ENCODE measurements at places on chromosomes 2 and 18.

DNA sequence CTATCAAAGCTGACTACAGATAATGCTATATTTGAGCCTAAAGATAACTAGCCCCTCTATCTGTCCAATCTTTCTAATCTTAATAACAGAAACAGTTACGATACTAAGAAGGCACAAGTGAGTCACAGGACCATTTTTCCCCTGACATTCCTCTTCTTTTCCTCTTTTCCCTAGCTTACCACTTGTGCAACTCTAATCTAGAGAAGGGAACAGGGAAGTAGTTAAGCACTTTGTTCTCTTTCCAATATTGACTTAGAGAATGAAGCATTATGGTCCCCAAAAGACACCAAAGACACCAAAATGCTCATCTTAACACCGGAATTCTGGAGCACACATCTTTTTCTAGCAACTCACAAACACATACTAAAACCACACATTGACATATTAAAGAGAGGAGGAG, 1.8 kb downstream of the PDE11A start:
- DNase-seq, result no peak

GRCh38 chr2:172921532-172922236, 154.0 kb upstream of the MAP3K20 start:
- no peak for DNase-seq

- no peak for DNase-seq
Measured at GRCh38 chr18:49834258-49834657, 20.9 kb upstream of the ACAA2 start.

- no peak for DNase-seq
Measured at GRCh38 chr2:61952288-61952687, 46.8 kb downstream of the COMMD1 start.

DNA sequence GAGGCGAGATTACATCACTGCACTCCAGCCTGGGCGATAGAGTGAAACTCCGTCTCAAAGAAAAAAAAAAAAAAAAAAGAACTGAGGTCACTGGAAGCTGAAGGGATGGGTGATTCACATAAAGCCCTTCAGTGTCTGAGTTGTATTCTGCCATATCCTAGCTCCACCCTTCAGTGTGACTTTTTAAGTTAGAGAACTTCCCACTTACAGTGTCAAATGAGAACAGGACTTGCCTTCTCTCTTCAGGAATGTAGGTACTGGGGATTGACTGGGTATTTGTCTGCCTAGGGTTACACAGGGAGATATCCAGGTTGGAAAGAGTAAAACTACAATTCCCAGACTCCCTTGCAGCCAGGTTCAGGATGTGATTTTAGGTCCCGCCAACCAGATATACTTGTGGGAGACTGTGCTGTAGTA, 37.9 kb downstream of the EHD3 start:
- DNase-seq, result no peak

DNA sequence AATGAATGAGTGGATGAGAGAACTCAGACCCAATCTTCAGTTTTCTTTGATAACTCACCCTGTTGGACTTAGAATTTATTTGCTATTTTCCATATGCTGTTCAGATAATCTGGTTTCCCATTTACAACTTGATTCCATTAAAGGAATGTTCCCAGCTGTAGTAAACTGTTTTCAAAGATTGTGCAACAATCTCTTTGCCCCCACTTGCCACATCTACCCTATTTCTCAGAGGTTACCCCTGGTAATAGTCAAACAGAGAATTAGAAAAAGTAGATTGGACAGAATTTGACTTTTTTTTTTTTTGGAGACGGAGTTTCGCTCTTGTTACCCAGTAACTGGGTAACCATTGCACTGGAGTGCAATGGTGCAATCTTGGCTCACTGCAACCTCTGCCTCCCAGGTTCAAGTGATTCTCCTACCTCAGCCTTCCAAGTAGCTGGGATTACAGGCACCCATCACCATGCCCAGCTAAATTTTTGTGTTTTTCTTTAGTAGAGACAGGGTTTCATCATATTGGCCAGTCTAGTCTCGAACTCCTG, 93.4 kb upstream of the SIX2 start:
- no peak for DNase-seq

DNA sequence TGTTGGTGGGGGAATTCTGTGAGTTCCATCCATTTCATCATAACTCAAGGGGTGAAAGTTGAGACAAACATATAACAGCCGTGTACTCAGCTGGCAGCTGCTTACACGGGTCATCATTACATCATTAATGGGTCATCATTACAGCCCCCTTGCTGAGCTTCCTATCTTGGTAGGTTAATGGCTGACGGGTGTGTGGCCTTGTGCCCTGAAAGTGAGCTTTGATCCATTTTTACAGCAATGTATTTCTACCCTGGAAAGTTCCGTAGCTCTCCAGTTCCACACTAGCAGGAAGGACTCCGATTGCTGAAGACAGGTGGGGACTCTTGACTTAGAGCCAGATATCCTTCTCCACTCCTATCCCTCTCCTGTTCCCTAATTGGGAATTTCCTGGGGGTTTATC, 105.2 kb upstream of the DLX2 start:
- no peak for DNase-seq

- DNase-seq, result no peak
Measured at GRCh38 chr2:64283641-64284361, 139.6 kb upstream of the PELI1 start.

DNA sequence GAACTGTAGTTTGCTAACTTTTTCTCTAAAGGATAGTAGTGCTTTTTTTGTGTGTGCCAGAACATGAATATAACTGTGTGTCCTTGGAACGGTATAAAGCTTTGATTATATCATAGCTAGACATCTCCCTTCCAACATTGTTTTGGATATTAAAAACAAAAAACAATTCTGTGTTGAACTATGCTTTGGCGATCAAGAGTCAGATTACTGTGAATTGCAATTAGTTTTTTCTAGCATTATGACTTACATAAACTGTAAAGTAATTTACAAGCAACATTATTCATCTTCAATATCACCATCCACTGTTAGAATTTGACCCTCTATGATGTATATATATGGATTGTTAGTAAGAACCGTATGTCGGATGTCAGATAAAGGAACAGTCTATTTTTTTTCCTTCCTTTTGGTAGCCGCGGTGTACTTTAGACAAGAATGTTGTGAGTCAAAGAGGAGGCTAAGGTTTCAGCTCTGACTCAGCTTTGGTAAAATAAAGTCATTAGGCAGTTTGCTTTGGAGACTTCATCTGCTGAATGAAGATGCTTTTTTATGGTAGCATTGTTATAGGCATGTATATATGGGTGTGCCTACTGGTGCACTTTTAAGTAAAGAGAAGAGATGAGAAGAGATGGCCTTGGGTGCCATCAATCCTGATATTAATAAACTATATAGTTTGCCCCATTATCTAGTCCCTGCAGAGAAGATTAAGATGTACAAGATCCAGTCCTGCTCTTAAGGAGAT, 76.4 kb downstream of the LTBP1 start:
- DNase-seq, result no peak

- no peak for DNase-seq
Measured at GRCh38 chr2:30404319-30405259, 42.5 kb upstream of the LCLAT1 start.

- DNase-seq, result no peak
Measured at GRCh38 chr2:25833566-25833965, 44.7 kb downstream of the ASXL2 start.

All from NCI-H1417 treated with DMSO at 0.1 percent for 48 hours (cell line).